ENCODE measurements at places on chromosomes 5 and 9.

DNA sequence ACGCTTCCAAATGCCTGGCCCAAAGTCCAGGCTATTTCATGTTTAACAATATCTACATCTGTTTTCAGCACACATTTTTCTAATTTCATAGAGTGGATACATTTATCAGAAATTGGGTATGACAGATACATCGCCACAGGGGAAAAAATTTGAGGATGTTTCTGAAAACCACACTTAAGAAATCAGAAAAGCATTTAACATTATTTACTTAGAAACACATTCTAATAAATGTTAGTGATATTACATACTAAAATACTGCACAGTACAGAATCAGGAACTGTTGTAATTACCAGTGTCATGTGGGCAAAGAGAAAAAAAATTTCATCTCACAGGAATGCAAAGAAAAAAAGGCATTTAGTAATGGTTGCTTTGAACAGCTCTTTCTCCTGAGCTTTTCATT lies 310.5 kb upstream of the KIF2A start:
- DNase-seq: no peak

DNA sequence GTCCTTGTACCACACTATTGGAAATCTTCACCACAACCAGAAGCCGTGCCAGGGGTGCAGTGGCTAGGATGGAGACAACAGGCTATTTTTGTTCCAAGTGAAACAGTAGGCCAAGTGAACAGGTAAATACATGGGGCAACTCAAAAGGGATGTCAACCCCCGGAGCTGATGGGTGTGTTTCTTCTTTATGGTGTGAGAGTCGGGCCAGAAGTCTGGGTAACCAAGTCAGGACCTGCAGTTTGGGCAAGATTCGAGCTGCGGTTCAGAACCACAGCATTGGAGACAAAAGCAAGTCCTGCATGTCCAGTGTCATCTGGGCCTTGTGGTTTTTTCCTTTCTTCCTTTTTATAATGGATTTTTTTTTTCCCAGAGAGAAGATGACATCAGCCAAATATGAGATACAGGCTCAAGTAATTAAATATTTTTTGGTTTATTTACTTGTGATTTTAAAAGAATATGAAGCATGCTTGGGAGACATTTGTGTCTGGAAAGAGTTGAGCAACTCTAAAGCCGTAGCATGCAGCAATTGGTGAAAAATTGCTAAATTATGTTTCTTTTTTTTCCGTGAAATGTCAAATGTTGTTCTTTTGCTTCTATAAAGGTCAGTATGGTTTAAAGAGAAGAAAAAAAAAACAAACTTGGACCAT lies 261.6 kb downstream of the ARRDC3 start:
- DNase-seq: no peak

DNA sequence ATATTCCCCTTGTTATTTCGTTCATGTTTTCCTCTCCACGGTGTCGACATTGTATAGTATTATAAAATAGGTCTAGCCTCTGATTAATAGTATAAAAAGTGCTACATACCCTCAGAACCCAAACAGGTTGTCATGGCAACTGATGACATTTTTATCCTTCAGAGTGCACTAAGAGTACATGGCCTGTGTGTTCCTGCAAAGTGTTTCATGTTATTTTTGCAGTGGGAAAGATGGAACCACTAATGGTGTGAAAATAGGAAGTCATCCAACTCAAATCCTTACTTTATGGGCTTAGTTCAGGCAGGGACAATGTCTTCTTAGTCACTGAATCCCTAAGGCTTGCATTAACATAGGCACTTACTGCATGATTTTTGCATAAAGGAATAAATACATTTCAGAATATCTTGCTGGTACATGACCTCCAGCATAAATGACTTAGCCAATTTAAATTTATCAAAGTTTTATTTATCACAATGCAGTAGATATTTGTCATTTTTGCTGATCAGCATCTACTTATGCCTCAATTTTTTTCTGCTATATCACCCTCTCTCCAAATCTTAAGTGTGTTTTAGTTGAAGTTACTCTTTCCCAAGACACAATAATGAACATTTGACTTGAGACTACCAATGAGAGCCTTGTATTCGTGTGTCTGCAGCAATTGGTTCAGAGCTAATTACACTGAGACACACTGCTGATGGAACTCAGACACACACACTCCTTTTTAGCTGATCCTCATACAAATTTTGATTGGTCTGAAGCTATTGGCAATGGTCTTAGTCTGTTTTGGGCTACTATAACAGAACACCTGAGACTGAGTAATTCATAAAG lies 243.7 kb downstream of the KCTD16 start:
- DNase-seq: no peak

DNA sequence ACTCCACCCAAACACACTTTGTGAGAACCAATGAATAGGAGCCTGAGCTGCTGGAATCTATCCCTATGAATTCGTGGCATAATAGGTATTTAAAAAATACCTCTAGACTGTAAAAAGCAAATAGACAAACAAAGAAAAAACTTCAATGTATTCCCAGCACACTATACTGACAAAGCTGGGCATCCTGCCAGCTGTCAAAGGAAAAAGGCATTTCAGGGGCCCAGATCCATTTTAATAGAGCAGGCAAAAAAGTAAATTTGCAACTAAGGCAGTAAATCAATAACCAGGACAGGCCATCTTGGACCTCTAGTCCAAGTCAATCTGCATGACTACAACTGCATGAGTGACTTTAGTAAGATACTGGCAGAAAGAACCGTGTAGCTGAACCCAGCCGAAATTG lies 25.6 kb upstream of the LARP1 start:
- no peak for DNase-seq

- DNase-seq: no peak
Observed at GRCh38 chr9:7906783-7907550, 107.4 kb upstream of the DMAC1 start.

DNA sequence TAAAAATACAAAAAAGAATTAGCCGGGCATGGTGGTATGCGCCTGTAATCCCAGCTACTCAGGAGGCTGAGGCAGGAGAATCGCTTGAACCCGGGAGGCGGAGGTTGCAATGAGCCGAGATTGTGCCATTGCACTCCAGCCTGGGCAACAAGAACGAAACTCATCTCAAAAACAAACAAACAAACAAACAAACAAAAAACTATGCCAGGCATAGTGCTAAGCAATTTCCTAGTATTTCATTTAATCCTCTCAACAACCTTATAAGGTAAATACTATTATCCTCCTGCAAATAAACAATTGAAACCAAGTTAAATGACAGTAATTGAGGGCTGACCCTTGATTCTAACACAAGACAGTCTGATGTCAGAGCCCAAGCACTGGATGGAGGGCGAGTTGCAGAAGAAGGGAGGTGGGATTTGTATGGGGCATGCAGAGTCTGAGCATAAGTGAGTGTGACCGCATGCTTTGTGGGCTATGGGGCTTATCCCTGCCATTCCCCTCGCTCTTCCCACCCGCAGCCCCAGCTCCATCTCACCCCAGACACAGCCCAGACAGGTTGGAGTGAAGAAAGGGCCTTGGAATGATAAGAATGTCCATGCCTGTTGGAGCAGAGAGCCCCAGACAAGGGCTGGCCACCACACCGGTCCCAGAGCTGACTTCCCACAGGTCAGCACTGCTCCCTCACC lies 24.3 kb upstream of the RPS14 start:
- no peak for DNase-seq

GRCh38 chr5:148805326-148806290 lies 20.8 kb upstream of the ADRB2 start:
- peak; percentile 51 for DNase-seq

DNA sequence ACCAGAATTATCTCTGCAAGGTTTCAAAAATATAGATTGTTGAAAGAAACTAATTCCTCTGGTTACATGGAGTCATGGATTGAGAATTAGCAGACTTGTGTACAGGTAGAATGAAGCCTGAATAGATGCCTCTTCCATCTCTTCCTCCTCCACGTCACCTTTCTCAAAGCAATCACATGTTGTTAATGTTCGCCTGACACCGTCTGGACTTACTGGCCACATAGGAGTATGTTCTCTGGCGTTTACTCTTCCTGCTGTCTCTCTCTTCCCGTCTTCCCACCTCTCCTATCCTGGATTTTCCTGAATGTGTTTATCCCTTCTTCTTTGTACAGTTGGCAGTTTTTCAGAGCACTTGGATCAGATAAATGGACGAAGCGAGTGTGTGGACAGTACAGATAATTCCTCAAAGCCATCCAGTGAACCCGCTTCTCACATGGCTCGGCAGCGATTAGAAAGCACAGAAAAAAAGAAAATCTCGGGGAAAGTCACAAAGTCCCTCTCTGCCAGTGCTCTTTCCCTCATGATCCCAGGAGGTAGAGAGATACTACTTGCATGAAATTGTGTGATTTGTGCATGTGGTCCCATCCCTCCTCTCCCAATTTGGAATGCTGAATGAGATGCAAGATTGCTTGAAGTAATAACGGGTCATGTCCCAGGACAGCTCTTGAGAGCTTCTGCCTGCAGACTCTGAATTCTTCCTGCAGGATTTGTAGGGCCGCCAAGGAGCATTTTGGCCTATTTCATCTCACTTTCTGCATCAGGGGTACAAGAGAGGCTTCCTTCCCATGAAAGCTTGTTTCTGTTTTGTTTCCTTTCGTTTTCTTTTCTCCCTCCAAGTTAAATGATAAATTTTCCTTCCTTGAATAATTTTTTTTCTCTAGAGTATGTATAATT lies 47.3 kb downstream of the CD180 start:
- DNase-seq: no peak

DNA sequence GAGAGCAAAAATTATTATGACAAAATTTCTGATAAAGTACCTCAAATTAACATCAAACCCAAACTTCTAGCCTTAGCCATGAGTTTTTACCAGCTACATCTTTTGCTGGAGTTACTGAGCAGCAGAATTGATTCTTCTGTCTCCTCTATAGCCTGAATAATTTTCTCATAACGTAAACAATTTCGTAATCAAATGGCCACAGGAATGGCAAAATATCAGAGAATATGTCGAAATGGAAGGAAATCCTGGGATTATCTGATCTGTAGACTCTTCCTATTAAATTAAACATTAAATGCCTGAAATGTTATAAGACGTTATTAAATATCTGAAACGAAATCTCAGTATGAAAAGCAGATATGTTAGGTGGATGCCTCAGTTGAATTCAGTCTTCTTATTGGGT lies 41.1 kb downstream of the LURAP1L start:
- DNase-seq: no peak

- no peak for DNase-seq
Observed at GRCh38 chr9:13131991-13132390, 147.5 kb downstream of the MPDZ start.

GRCh38 chr9:136565086-136565714 lies 19.4 kb upstream of the NOTCH1 start:
- no peak for DNase-seq

DNA sequence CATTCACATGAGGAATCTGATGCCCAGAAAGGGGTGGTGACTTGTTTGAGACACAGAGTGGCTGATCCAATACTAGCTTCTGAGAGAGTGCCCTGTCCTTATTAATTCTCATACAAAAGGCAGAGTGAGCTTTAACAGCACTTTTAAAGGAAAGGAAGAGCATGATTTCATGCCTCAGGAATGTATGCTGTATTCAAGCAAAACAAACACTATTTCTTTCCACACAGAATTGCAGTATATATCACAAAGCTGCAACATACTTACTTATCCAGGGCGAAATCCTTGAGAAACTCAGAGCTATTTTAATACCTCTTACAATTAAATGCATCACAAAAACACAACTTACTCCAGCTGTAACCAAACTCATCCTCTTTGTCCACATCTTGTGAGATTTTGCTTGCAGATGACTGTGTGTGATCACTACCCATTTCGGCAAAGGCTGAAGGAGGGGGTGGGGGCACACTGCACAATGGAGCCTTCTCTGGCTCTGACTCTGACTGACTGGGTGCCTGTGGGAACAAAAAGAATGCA lies 139.8 kb downstream of the MPDZ start:
- no peak for DNase-seq

DNA sequence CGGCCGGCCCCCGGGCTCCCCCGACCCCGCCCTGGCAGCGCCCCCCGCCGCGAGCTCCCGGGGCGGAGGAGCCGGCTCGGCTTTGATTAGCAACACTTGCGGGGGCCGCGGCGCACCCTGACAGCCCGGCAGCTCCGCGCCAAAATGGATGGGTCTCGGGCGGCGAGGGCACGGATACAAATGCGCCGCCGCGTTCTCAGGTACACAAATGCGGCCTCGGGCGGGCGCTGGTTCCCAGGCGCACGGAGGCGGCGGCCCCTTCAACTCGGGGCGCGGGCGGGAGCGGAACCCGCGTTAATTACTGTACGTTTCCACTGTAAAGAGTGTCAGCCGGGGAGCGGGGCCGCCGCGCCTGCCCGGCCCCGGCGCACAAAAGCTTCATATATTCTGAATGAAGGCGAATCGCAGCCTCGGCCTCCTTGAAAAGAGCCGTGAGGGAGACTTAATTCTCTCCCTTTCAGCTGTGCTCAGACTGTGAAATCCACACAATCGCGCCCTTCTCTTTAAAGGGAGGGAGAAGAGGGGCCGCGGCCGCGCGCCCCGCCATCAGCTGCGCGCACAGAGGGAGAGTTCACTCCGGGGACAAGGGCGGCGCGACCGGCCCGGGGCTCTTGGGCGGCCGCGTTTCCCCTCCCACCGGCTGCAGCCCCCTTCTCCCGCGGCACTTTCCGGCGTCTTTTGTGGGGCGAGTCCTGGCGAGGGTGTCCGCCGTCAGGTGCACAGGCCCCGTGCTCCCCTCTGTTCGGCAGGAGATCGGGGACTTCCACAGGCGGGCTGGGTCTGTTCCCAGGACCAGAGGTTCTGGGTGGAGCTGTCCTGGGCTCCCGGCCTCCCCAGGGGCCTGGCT lies 27.0 kb downstream of the MSX2 start:
- DNase-seq: no peak

DNA sequence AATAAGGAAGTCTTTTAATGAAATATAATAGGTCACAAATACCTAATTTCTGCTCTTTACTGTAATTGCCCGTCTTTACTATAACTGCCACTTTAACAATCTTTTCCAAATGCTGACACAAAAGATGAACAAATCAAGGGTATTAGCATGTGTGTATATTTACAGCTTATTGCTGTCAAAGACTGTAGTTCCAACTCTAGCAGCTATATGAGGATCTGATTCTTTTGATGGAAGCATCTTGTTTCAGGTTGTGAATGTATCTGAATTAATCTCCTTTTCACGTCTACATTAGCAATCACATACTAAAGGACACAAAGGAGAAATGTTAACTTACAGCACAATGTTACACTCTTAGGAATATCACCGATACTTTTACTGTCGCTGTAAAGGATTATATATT lies 27.9 kb downstream of the RFX3 start:
- DNase-seq: no peak

DNA sequence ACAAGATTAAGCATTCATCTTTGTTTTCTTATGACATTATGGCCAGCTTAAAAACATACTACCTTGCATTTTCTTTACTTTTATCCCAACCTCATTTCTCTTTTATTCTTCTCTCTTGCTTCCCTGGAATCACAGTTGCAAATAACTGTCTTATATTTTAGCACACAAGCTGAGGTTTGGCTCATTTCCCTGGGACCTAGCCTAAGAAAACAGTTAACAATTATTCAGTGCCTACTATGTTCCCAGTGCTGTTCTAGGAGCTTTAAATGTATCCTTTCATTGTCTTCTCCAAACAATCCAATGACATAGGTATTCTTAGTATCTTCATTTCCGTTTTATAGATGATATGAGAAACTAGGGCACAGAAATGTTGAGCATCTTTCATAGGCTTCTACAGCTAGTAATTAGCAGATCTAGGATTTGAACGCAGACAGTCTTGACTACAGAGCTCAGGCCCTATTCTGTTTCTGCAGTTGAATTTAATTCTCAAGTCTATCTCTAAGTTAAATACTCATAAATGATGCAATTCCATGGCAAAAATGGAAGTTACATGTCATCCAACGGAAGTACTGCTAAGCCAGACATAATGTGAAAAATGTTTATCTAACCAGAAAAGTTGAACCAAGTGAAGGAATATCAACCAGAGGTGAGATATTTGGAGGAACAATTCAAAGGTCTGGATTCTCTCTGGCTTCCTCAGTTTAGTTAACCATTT lies 52.3 kb upstream of the MTAP start:
- DNase-seq: no peak

- DNase-seq: no peak
Observed at GRCh38 chr9:128484686-128485413, 19.7 kb upstream of the GLE1 start.

Data from common myeloid progenitor, CD34-positive (primary cell).